ENCODE measurements at places on chromosomes 12 and 14. TPM values are rescaled to one million over a fixed set of nuclear protein-coding genes. Genes with fewer than 3 reads are reported as not detected.

CRIP1 gene
- total RNA-seq: 4.4 TPM

HOXC12 gene
- not detected for total RNA-seq

RARG gene
- total RNA-seq: 26.8 TPM

DCN gene
- total RNA-seq: 956 TPM

DPPA3 gene
- total RNA-seq: not detected

KCNH3 gene
- total RNA-seq: under 0.01 TPM
